Cardiac fibroblast (primary cell): ENCODE measurements at places on chromosomes 5 and 9.

DNA sequence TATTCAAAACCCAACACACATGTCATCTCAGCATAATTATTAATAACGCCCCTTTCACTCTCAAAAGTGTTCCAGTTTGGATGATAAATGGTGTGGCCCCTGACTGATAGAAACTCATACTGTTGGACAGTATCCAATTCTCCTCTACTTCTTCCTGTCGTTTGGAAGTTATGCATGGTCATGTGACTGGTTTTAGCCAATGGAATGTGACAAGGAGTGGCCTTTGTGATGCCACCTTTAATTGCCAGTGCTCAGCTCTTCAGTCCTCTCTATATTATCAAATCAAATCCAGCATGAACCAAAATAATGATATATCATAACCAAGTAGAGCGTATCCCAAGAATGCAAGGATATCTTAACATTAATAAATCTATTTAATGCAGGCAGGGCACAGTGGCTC, 117.8 kb upstream of the SPIN1 start:
- peak; percentile 17 for DNase-seq

DNA sequence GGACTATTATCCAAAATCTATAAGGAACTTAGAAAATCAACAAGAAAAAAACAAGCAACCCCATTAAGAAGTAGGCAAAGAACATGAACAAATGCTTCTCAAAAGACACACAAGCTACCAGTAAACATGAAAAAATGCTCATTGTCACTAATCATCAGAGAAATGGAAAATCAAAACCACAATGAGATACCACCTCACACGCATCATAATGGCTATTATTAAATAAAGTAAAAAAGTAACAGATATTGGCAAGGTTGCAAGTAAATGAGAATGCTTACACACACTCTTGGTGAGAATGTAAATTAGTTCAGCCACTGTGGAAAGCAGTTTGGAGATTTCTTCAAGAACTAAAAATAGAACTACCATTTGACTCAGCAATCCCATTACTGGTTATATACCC, 167.0 kb upstream of the DMRTA1 start:
- DNase-seq: no peak

DNA sequence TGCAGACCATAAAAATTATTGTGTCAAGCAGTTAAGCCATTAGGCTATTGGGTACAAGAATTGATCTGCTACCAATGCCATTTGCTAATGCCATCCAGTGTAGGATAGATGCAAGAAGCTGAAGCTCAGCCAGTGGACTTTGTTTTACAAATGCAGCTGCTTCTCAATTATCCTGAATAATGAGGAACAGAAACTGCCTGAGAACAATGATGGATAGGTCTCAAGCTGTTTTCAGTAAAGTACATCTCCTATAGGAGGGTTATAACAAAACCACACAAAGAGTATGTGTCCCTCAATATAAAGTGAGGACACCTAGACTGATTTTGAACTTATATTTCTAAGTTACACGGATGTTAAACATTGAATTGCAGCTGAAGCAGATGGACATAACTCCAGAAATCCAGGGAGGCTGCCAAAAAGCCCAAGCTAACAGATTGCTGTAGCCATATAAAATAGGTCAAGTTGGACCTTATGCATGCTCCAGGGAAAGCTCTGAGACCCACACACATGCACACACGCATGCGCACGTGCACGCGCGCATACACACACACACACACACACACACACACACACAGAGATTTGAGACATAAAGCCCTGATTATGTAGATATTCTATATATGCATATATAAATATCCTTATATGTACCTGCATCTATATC, 482.7 kb upstream of the CD180 start:
- no peak for DNase-seq

DNA sequence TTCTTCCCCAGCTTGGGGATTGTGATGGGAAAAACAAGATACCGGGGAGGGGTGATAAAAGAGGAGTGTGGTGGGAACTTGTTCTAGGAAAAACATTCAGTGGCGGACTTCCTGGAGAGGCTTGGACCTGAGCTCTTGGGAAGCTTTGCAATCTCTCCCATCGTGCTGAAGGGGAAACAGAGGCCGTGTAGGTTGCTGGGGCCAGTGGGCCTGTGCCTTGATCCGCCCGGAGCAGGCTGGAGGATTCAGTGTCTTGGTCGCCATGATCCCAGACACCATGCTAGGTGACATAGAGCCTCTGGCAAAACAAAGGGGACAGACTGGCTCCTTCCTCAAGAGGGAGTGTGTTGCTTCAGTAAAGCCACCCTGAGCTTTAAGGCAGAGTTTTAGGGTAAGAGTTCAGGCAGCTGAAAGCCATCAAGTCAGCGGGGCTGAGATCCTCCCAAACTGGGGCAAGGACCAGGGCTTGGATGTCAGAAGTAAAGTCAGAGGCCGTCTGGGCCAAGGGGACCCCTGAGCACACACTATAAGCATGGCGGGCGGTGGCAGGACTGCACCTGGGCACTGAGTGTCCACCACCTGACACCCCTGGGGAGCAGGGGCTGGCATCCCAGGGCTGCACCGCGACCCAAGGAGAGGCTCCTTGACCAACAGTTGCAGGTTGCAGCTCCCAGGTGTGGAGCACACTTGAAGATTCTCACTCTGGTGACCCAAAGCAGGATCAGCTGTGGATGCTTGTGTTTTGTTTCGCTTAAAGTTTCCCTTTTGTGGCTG, 44.7 kb downstream of the TRIP13 start:
- no peak for DNase-seq

- no peak for DNase-seq
Measured at GRCh38 chr5:34469971-34470370, 186.2 kb upstream of the RAI14 start.

- DNase-seq: no peak
Measured at GRCh38 chr5:10690460-10691440, 70.3 kb downstream of the DAP start.

DNA sequence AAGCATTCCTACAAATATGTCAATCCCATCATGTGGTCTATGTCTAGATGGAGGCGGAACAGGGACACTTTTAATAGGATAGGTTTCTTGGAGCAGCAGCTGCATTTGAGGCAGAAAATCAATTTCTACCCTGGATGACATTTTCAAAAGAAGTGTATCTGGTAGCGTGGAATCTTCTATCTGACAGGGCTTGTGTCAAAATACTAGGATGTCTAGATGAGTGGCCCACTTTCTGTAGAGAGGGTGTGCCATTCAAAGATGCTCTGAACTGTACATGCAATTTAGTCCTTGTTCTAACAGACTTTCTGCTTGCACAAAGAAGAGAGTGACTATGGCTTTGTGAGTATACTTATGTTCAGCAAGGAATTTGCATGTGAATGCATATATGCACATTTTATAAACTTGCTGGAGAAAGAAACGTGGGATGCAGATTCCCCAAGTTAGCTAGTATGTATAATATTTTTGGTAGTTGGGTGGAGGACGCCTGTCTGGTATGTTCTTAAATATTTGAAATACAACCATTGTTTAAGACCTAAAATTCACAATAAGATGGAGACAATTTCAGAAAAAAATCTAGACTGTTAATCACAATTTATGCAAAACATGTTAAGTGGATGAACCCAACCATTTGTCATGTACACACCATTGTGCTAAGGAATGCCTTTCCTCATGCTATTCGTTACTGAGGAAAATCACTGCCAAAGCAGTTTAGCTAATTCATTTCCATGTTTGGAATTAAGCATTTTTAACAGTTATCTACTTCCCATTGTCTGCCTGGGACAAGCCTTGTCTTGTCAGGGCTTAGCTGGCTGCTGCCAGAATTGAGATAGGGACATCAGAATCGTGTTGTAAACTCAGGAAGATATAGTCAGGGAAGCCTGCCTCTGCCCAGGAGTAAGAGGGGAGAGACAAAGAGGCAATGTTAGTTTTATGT, 129.1 kb upstream of the MEF2C start:
- no peak for DNase-seq

DNA sequence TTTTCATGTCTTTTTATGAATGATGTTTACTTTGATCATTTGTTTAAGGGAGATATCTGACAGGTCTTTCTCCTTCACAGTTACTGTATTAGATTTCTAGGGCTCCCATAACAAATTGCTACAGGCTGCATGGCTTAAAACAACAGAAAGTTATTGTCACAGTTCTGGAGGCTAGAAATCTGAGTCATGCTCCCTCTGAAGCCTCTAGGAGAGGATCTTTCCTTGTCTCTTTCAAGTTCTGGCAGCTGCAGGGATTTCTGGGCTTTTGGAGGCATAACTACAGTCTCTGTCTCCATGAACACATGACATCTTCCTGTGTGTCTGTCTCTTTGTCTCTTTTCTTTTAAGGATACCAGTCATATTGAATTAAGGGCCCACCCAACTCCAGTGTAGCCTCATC, 557.3 kb upstream of the SEMA6A start:
- no peak for DNase-seq

- peak; percentile 94 for DNase-seq
Measured at GRCh38 chr5:169904059-169904458, 76.2 kb downstream of the INSYN2B start.

GRCh38 chr9:123771690-123772089, 158.2 kb downstream of the DENND1A start:
- DNase-seq: no peak

GRCh38 chr9:73149371-73150067, 2.1 kb upstream of the ANXA1 start:
- DNase-seq: peak; percentile 89

DNA sequence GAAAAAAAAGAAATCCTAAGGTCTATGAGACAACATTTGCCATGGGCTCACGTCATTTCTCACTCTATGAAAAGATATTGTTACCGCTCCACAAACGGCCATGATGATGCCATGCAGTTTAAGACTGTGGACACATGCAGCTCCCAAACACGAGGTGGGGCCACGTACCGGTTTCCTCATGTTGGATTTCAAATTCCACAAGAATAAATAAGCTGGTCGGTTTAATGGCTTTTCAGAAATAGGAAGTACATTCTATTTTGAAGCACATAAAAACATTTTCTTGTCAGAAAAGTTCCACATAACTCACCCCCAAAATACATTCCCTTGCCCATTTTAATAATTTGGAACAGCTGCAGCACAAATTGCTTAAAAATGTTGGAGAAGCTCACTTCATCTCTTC, 130.6 kb downstream of the MYO10 start:
- DNase-seq: no peak

- peak; percentile 6 for DNase-seq
Measured at GRCh38 chr9:111412280-111412679, 71.9 kb downstream of the ECPAS start.

DNA sequence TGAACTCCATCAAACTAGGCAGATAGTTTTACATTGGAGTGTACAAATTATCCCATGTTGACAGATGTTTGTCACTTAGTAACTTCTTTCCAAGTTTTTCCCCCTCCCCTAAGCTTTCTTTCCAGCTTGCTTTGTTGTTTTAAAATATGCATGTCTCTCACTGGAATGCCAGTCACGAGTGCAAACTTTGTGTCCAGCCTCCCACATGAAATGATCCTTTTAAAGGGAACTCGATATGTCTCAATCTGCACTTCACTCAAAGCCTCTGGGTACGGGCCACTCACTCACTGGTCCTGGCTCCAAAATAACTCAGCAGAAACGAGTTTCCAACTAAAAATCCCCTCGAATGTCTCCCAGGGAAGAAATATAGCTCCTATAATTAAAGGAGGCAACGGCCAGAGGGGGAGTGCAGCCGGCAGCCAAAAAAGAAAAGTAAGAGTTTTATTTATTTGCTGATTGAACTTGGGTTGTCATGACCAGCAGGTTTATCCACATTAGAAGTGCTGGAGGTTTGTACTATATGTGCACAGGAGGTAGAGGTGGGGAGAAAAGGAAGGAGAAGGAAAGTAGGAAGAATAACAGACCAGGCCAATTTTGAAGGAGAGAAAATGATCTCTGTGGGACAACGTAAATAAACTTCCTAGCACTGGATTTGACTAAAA, 17.5 kb downstream of the NR2F1 start:
- no peak for DNase-seq

DNA sequence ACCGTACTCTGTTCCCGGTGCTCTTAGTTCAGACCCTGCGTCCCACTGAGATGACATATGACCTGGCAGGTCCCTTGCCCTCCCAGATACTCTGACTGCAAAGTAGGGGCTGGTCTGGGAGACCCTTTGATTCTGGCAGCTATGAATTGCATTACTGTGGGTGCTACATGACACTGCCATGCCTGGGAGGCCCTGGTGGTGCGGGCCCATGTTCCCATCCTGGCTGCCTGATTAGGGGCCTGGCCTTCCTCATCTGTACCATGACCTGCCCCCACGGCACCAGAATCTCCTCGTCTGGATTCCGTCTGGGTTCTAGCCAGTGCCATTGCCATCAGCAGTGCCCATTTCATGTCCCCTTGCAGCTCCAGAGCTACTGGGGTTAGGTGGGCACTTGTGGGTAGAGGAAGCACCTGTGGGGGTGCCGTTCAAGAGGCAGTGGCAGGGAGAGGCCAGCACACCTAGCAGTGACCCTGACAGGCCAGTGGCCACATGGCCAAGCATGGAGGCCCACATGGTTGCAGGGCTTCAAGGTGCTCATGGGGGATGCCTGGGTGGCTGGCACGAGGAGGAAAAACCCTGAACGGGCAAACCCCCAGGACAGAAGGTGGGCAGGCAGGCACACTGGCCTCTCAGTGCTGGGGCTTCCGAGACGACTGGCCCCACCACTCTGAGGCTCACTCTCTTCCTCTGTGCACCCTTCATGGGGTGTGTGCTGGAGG, 69.7 kb downstream of the PHF2 start:
- DNase-seq: no peak

DNA sequence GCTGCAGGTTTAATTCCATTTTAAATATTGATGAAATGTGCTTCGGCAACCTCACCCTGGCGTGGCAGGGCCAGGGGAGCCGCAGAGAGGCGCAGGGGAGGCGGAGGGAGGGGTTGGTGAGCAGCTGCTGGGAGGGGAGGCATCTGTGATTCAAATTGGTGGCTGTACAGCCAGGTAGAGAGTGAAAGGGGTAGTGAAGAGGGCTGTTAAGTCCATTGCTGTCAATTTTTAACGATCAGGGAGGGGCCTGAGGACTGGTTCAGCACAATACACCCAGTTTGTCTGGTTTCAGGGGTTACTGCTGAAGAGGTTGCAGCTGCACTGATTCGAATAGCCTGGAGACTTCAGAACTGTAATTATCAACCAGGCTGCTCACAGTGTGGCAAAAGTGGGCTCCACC, 31.3 kb downstream of the LHX6 start:
- DNase-seq: no peak

- DNase-seq: no peak
Measured at GRCh38 chr5:10376544-10376943, 23.0 kb downstream of the MARCHF6 start.

DNA sequence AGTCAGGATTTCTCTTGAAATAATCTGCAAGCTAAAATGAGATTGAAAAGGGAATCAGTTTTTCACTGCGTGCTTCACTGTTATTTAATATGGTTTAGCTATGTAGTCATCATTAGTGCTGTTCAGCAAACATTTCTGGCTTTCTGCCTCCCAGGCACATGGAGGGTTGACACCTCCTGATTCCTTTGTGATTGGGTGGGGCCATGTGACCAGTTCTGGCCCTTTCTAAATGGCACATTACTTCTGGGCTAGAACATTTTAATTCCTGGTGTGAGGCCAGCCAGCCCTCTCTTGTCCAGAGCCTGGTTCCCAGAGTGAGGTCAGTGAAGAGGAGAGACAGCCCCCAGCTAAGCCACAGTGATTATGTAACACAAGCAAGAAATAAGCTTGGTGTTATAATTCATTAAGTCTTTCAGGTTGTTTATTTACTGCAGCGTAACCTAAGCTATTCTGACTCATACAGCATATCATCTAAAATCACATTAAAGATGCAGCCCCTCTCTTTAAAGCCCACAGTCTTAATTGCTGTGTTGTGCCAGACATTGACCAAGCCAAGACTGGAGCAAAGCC, 17.4 kb upstream of the ARSI start:
- DNase-seq: peak; percentile 82

GRCh38 chr9:136231478-136232297, 13.9 kb downstream of the QSOX2 start:
- DNase-seq: no peak

GRCh38 chr9:96719521-96719920, 58.4 kb downstream of the ZNF510 start:
- DNase-seq: no peak
